ENCODE measurements at places on chromosomes 7 and 10. TPM values are rescaled to one million over a fixed set of nuclear protein-coding genes. Genes with fewer than 3 reads are reported as not detected.

Gene RAB18
- 80.2 TPM for total RNA-seq

Gene CYP17A1
- 0.33 TPM for total RNA-seq

Gene LBX1
- total RNA-seq = not detected

Gene HMX3
- 1.1 TPM for total RNA-seq

Gene POLR2J2
- total RNA-seq = 7.2 TPM

Gene WDR86
- total RNA-seq = 19.7 TPM

Gene NPC1L1
- not detected for total RNA-seq

Gene MAGI2
- total RNA-seq = 49.4 TPM

Gene SLC26A3
- total RNA-seq = not detected

Gene MYL10
- total RNA-seq = 3.8 TPM

Gene TSPAN33
- 6.5 TPM for total RNA-seq

Gene KCNMA1
- 114 TPM for total RNA-seq

Gene GIMAP6
- total RNA-seq = 11.7 TPM

Gene CADPS2
- total RNA-seq = 29.2 TPM

Gene TFPI2
- total RNA-seq = 57.5 TPM

Gene PRXL2A
- 77.0 TPM for total RNA-seq

Gene GHRHR
- total RNA-seq = not detected

Gene FZD1
- total RNA-seq = 24.0 TPM

Gene PLXDC2
- total RNA-seq = 65.8 TPM

Gene ADAMTS14
- total RNA-seq = 5.2 TPM

Gene SERPINE1
- total RNA-seq = 6.8 TPM

Gene RASA4B
- total RNA-seq = 42.7 TPM

Gene TMEM236
- total RNA-seq = 0.44 TPM

Gene KLF14
- total RNA-seq = 0.16 TPM

Gene TUBB8
- not detected for total RNA-seq

Gene OGA
- 360 TPM for total RNA-seq

Gene GPR26
- 1.4 TPM for total RNA-seq

Gene POMZP3
- 6.3 TPM for total RNA-seq

Gene ZNF365
- 2.9 TPM for total RNA-seq

Gene PRTFDC1
- total RNA-seq = 29.0 TPM

Gene HOXA2
- not detected for total RNA-seq

Gene AGAP9
- 3.0 TPM for total RNA-seq

Gene GBF1
- 46.9 TPM for total RNA-seq

Gene BEND7
- 35.7 TPM for total RNA-seq

Gene VGF
- total RNA-seq = 2.2 TPM

Gene BUB3
- total RNA-seq = 130 TPM

Gene EPHB4
- total RNA-seq = 53.1 TPM

Gene ACTL6B
- total RNA-seq = 14.7 TPM

Gene NME8
- total RNA-seq = not detected

Gene WNT8B
- total RNA-seq = 0.16 TPM

Gene EXOC6
- total RNA-seq = 53.5 TPM

Gene AMPH
- total RNA-seq = 62.7 TPM

Gene NUTM2E
- total RNA-seq = 0.33 TPM

Gene TOMM7
- total RNA-seq = 63.6 TPM

Gene PRPS1L1
- not detected for total RNA-seq

Gene ZNF775
- total RNA-seq = 20.3 TPM

Gene FRMD4A
- total RNA-seq = 103 TPM

Gene ALOX5
- total RNA-seq = 8.1 TPM

Measured in camera-type eye (tissue), 1 donor.